Hippocampal formation (tissue), 2 donors: ENCODE measurements at places on chromosomes 3 and 15.

DNA sequence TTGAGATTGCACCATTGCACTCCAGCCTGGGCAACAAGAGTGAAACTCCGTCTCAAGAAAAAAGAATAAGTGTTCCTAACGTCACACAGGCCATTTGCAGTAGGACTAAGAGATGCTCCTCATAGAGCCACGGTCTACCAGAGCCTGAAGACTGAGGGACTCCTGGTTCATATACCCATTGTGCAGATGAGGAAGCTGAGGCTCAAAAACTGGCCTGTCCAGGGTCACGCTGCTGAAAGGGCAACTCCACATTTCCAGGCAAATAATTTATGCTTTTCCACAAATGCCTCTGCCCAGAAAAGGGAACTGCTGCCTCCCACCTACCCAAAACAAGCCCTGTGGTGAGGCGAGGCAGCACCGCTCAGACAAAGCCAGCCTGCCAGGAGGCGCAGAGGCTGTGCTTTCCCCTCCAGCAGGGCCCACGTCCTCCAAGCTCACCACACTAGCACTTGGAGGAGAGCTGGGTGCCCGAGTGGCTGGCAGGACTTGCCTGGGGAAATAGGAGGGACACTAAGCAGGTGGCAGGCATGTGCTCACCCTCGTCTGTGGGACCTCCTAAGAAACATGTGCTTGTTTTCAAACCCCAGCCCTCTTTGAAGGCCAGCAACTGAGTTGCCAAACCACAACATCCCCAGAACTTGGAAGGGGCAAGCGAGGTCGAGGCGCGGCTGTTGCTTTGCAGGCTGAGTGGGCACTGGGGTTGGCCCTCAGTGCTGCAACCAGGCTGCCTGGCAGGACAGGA, 195.6 kb downstream of the XXYLT1 start:
- DNase-seq = no peak

GRCh38 chr3:32435911-32436815, 44.5 kb downstream of the CMTM7 start:
- no peak for DNase-seq

DNA sequence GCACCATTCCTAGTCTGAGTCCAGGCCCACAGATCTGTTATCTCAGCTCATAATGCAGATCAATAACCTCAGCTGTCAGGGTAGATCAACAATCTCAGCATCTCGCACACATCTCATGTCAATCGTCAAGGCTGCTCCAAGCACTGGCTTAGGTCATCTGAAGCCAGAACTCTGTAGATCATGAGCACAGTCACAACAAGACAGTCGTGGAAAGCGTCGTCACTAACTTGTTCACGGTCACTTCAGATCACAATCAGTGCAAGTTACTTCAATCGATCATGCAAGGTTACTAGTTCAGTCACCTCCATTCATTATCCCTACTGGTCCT, 71.8 kb downstream of the RBPMS2 start:
- no peak for DNase-seq

DNA sequence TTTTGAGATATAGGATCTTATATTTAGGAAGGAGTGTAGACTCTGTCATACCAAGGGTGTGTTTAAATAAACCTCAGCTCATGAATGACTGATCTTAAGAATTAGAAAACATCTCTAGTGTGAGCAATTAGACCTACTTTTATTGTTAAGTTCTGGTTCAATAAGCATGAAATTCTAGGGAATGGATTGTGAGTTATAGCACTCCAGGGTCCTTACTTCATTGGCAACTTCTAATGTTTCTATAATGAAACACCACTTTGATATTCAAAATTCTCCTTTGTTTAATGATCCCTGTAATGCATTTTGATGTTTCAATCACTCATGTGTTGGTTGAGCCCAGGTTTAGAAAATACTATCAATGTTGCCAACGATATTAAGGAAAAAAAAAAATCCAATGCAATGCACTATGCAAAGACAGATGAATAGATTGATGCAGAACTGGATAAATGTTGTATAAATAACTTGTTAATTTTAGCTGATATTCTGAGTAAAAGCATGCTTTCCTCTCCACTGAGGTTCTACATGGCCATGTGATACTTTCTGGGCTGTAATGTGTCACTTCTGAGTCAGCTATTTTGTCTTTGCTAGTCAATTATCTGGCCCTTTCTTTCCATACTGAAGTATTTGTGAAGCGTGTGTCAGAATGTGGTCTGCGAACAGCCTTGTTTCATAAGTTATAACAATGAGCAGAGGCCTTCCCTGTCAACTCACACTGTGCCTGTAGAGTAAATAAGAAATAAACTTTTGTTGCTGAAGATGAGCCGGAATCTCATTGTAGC, 1035.9 kb downstream of the PLOD2 start:
- DNase-seq = no peak

DNA sequence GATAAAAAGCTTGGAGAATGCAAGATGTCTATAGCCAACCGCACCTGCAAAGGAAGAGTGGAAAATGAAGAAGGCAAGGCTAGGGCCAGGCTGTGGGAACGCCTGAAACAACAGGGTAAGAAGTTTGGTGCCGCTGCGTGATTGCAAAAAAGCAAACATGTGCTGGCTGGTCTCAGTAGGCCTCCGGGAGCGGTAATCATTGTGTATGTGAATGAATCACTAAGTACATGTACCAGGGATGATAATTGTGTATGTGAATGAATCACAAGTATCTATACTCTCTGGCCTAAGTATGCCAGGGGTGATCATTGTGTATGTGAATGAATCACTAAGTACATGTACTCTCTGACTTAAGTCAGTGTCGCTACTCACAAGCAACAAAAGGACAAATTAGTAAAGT, 40.3 kb upstream of the PARL start:
- no peak for DNase-seq

DNA sequence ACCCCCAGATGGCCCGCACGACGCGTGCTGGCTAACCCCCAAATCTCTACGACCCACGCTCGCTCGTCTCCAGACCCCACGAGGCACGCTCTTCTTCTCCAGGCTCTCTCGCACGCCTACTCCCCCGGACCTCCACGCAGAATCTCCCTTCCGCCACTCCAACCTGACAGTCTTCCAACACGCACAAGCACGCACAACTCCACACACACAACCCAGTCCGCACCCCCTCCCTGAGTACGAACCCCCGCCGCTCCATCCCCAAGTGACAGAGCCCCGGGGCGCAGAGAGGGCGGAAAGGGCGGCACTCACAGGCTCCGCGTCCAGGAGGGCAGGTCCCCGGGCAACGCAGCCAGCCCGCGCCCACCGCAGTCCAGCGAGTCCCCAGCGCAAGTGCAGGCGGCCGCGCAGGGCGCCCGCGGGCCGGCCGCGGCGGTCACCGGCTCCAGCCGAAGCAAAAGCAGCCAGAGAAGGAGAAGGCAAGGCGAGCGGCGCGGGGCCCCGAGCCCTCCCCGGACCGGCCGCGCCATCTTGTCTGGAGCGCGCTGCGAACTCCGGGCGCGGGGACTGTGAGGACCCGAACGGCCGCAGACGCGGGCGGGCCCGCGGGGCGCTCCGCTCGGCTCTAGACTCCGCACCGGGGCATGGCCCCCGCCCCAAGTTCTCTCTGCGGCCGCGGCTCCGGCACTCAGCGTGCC, 794 bp downstream of the LRIG1 start:
- no peak for DNase-seq

GRCh38 chr15:44501768-44502366, 35.1 kb upstream of the EIF3J start:
- DNase-seq = no peak

DNA sequence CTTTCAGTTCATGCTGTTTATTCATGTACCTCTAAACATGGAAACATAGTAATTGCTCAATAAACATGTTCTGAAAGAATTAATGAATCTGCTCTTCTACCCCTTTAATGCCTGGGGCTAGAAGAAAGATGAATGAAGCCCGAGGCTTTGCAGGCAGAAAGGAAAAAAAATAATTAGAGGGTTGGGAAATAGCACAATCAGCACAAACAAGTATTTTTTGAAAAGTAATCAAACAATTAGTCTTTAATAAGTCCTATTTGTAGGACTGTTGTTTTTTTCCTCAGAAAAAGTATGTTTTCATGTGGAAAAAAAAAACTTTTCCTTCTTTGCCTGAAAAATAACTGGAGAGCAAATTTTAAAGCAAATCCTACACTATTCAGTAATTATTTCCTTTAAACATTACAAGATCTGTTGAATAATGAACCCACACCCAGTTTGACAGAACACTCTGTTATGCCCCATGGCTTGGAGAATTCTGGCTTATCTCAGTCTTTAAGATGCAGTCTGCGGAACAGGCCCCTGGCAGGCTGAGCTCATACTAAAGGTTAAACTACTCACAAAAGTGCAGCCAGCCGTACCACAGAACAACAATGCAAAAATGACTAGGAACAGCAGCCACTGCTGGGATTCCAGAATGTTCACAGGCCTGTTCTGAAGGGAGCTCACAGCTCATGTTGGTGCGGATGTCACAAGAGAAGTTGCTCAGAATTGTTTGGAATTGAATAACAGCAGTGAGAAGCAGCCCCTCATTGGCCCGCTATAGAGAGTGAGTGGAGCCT, 79.2 kb downstream of the ABI3BP start:
- DNase-seq = no peak

DNA sequence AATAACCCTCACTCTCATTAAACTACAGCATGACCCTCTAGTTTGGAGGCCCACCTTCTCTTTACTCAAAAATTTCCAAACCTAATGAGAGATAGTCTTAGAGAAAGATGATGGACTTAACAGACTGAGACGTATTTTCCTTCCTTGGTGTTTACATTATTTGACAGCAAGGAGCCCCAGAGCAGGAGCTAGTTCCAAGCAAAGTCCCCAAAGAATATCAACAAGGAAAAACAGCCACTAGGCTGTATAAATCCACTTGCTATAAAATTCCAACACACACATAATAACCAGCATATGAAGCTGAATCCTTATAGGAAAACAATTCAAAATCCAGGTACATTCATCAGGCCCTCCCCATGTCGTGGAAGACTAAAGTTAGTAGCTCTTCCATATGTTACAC, 660.0 kb downstream of the FHIT start:
- DNase-seq = no peak
